ENCODE measurements at places on chromosomes 2 and 18.

- DNase-seq = no peak
Measured at GRCh38 chr2:16021611-16022363, 81.4 kb downstream of the MYCN start.

GRCh38 chr2:189492451-189492850 is 51.2 kb downstream of the WDR75 start:
- DNase-seq = no peak

- no peak for DNase-seq
Measured at GRCh38 chr2:142946941-142947340, 69.5 kb downstream of the KYNU start.

- no peak for DNase-seq
Measured at GRCh38 chr2:118046634-118047210, 32.9 kb upstream of the CCDC93 start.

- DNase-seq = peak; percentile 24
Measured at GRCh38 chr2:236550701-236551465, 18.7 kb upstream of the ACKR3 start.

DNA sequence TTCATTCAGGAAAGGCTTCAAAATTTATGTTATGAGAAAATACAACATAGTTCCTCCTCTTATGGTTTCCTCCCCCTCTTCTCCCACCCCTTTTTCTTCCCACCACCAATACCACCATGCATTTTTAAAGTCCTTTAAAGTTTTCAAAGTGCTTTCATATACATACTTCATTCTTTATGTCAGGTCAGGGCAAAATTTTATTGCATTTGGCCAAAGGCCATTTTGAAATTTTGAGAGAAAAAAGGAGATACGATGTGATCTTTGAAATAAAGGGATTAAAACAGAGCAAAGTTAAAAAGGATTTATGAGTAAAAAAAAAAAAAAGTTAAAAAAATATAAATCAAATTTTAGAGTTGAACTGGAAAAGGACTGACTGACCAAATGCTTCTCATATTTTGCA is 792.5 kb upstream of the FANCL start:
- no peak for DNase-seq
